ENCODE measurements at places on chromosomes 6 and 20.

DNA sequence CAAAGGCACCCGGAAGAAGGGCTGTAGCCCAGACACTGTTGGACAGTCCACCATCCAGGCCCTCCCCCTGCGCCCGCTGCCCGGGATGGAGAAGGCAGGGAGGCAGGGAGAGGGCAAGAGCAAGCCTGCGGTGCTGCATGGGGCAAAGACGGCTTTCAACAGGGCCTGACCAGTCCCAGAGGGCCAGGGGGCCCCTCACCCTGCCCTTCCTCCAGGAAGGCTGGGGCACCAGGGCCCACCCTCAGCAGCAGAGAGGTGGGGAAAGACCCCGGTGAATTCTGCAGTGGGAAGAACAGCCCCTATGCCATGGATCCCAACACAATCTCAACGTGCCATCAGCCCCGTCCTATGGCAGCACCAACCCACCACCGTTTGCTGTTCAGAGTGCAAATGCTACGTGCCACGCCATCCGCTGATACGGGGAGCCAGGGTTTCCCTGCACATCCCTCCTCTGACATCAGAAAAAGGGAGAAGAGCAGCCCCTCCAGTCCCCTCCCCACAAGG is 41.1 kb downstream of the RRBP1 start:
- no peak for DNase-seq

DNA sequence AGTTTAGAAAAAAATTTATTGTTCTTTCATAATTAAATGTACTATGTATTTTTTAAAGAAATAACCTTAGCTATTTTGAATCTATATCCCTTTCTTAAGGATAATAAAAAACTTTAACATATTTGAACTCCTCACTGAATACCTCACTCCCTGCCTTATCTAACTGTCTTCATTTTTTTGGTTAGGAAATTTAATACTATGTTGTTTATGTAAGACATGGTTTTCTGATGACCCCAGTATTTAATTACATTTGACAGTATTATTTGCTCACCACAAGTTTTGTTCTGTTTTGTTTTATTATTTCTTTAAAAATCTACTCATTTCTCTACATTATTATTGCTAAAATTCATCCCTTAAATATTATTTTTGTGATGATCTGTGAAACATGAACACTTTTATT is 394.4 kb upstream of the ADGRB3 start:
- DNase-seq = no peak

- DNase-seq = no peak
Measured at GRCh38 chr6:151689499-151690201, 117.8 kb upstream of the ESR1 start.

DNA sequence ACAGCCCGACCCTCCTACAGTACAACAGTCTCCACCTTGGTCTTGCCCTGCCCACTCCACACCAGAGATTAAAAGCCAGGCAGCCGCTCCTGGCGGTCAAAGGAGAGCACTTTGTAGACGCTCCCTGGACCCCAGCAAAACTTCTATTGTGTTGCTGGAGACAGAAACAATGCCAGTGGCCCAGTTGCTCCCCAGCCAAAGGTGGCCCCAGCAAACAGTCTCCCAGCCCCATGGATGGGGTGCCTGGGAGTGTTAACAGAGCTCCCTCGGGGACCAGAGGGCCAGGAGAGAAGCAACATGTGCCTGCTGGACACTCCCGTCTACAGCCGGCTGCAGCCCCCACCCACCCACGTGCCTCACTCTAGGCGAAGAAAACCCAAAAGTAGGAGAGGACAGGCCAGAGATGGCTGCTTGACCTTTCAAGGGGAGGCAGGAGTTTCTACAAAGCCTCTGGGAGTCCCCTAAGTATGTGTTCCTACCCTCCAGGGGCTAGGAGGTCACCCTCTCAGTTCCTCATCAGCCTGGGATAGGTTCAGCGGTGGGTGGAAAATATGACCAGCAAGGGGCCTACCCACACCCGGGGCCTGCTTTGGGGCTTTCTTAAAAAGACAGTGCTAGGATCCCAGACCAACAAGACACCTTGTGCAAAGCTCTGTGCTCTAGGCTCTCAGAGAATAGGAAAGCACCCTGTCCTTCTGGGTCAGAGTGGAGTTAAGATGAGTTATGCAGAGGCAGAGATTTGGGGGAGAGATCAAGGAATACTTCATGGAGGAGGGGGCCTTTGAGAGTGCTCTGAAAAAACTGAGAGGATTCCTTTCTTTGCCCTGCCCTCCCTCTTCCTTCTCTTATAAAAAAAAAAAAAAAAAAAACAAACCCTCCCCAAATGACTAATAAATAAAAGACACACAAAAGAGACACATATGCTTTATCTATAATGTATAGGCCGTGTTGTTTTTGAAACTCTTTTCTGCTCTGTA is 19.0 kb upstream of the PREX1 start:
- no peak for DNase-seq

DNA sequence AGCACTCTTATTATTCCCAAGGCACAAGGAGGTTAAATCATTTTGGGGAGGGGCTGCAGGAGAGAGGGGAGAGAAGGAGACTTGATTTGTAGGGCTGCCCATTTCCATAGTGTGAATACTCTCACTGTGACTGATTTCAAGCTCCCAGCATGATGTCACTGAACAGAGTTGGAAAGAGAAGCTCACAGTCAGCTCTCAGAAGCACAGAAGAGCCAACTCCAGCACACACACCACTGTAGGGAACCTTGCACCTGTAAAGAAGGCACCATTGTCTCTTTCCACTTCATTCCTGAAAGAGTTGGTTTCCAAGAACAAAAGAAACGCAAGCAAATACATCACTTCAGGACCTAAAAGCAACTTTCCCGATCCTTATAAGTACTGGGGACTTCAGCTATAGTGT is 12.7 kb upstream of the STK35 start:
- no peak for DNase-seq

DNA sequence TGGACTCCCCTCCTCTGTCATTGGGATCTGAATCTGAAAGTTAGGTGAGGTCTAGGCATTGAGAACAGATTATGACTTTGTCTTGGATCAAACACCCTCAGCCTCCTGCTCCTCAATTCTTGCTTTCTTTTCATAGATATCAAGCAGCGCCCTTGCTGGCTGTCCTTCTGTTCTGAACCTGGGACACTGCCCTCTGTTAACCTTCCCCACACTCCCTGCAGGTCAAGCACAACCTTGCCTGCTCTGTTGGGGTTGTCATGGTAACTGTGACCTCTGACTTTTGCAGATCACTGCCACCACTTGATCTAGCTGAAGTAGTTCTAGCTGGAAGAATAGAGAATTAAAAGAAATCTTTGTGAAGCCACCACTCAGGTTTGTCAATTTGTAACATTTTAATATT is 16.4 kb upstream of the MICA start:
- no peak for DNase-seq
